Stimulated activated CD8-positive, alpha-beta memory T cell treated with anti-CD3 and anti-CD28 coated beads, Interleukin-4, amount 100 ng/mL, for 4 hours (primary cell): ENCODE measurements at places on chromosomes 4 and X.
A peak's percentile ranks its signal among the peaks of the same experiment; 100 is the strongest.

- DNase-seq, result no peak
Measured at GRCh38 chr4:113382704-113383103, 333.3 kb downstream of the ANK2 start.

- no peak for DNase-seq
Measured at GRCh38 chrX:49183701-49184281, 2.4 kb downstream of the PRICKLE3 start.

DNA sequence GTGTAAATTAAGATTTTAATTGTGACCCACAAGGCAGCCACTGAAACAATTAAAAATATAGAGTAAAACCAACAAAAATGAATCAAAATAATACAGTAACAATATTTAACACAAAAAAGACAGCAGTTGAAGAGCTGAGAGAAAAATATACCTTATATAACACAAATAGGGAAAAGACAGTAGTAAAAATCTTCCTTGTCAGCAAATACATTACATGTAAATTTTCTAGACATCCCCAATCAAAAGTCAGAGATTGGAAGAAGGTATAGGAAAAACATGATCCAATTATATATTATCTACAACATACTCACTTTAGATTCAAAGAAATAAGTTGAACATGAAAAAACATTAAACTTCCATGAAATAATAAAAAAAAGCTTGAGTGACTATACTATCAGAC, 330.8 kb downstream of the UBE2NL start:
- no peak for DNase-seq

GRCh38 chr4:120720354-120720934, 202.1 kb downstream of the PRDM5 start:
- DNase-seq, result no peak

- DNase-seq, result no peak
Measured at GRCh38 chr4:19026281-19026680, 1004.7 kb upstream of the LCORL start.

DNA sequence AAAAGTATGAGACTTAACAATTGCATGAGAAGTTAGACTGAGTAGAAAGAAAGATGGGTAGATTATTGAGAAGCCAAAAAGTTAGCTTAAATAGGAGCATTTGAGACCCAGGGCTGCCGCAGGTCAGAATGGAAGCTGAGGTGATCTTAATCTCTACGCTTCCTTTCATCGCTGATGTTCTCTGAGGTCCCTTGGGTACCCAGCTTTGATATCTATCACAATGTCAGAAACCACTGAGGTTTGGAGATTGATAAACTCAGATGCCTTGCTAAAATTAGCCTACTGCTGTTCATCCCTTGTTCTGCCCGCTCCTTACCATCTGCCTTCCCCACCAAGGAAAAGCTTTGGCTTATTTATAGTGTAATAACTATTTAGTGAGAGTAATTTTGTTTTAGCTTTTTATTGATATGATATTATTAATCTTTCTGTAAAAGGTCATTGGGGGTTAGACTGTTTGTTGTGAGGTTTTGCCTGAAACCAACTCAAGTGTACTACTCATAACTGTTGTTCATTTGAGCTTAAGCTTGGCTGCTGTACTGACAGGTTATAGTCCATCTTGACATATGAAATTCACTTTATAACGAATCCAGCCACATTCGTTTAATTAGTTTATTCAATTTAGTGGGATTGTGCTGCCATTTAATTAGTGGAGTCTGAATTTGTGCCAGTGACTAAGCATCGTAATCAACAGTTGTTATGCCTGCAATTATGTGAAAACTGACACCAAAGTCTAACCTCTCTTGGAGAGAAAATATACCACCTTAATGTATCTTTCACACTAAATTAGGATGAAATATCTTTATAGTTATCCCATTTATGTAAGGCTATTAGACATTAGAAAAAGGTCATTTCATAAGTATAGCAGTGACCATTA, 15.1 kb downstream of the MCUB start:
- DNase-seq, result no peak

GRCh38 chr4:80139671-80140070, 57.6 kb upstream of the PRDM8 start:
- DNase-seq, result no peak

DNA sequence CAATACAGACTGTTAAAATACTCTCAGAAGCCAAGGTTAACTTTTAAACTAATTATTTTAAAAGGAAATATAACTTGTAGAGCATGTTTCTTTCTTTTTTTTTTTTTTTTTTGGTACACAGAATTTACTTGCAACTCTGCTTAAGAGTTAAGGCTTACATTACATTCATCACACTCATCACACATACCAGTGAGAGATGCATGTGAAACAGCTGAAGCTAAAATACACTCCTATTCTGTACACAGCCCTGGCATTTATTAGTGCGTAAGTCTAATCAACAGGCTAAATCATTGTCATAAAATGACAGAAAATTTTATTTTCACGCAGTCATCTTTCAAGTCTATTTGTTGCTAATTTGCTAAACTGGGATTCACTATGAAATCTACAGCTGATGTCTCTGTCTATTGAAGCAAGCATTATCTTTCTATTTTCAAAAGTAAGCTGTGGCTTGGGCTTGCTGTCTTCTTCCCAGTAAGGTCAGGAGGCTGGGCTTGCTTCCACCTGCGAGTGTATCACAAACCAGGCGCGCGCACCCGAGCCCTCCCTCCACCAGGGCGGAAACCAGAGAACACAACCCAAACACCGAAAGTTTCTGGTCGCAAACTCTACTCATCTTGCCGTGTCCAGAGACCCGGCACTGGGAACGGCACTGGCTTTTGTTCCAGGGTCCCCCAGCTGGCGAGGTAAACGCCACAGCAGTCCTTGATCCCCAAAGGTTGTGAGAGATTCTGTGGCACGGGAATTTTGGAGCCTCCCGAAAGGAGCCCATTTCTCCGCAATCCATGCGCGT, 3.9 kb downstream of the MAML3 start:
- peak; percentile 52 for DNase-seq

- DNase-seq, result no peak
Measured at GRCh38 chr4:26302031-26302899, 18.5 kb upstream of the RBPJ start.

DNA sequence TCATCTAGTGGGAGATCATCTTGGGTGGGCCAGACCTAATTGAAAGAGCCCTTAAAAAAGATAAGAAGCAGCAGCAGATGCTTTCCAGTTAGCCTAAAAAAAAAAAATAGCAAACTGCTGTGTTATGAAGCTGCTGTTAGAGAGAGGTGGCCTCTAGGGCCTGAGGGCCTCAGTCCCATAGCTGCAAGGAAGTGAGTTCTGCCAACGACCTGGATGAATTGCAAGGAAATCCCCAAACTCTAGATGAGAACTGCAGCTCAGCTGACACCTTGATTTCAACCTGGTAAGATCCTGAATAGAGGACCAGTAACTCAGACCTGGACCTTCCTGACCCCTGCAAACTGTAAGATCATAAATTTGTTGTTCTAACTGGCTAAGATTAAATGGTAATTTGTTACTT, 275.2 kb downstream of the TENM3 start:
- no peak for DNase-seq

- no peak for DNase-seq
Measured at GRCh38 chr4:46550471-46550870, 160.5 kb upstream of the GABRA2 start.

DNA sequence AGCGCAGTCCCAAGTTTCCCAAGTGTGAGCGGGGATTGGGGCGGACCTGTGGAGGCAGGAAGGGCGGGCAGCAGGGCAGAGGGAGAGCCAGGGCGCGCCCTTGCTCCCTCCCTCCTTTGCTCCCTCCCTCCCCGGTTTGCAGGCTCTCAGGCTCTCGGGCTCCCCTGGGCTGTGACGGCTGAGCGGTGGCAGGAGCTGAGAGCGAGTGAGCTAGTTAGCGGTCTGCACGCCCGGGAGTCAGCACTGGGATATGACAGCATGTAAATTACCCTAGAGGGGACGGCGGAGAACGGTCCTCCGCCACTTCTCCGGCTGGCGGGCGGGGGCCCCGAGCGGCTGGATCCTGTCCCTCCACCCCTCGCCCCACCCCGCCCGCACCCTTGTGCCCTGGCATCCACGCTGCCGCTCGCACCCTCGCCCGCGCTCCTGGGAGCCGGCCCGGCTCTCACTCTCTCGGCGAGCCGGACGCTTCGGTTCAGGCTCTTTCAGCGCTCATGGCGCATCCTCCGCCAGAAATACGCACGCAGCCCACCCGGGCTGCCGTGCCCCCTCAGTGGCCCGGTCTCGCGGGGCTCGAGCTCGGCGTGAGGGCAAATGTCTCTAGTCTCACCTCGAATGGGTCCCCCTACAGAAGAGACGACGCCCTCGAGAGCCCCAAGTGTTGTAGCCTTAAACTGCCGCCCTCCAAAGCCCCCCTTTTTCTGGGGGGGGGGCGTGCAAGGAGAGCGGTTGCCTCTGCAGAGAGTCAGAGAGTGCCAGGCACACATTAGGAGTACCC, at the start of gene TSC22D3:
TSS of gene TSC22D3 (minus strand) at position 54 of the 778 bp plus-strand sequence. CDS start 368 bp downstream, outside the sequence.
- DNase-seq, result no peak

DNA sequence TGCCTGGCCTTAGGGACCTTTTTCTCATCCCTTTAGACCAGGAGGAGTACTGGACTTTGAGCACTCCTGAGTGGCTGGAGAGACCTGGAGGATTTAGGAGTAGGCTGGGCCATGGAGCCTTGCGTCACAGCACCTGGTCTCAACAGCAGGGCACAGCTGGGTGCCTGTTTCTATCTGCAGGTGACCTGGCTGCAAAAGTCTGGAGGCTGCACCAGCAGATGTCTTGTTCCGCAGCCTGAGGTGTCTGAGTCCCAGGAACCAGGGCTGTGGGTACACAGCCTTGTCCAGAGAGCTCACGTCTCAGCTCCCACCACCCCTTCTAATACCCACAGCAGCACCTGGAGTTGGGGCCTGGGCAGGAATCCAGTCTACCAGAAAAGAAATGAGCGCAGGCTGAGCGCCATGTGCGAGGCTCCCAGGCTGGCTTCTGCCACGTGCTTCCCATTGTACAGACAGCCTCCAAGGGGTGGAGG, 5.0 kb upstream of the NSD2 start:
- no peak for DNase-seq

DNA sequence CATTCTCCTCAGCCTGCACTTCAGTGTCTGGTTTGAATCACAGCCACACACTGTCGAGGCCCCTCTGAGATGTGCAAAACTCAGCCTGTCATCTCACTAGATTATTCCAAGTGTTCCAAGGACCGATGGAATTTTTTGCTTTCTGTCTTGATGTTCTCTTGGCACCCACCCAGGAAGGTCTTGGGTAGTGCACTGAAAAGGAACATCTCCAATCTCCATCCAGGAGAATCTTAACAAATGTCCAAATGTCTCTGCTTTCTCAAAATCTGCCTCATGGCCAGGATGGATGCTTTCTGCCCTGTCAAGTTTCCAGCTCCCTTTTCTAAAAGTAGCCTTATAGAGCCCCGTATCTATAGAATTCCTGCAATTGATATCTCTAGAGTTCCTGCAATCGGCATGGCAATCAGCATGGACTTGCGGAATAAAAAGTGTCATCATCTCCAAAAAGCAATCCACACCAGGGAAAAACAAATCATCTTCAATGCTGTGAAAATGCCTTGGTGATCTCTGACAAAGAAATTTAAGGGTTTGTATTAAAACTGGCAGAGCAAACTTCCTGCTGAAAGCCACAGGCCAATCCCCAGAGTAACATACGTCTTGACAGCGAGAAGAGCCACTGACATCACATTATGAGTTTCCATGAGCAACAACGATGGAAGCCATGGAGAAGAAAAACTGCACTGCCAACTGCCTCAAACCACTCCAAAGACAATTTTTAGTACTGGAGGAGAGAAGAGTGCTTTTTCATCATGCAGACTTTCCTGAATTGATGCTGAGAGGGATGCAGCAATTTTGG, 215.3 kb upstream of the FAM9B start:
- no peak for DNase-seq

- DNase-seq, result peak; percentile 78
Measured at GRCh38 chr4:38675146-38676121, 11.4 kb downstream of the KLF3 start.

- DNase-seq, result no peak
Measured at GRCh38 chr4:7134737-7135388, 57.5 kb upstream of the SORCS2 start.

DNA sequence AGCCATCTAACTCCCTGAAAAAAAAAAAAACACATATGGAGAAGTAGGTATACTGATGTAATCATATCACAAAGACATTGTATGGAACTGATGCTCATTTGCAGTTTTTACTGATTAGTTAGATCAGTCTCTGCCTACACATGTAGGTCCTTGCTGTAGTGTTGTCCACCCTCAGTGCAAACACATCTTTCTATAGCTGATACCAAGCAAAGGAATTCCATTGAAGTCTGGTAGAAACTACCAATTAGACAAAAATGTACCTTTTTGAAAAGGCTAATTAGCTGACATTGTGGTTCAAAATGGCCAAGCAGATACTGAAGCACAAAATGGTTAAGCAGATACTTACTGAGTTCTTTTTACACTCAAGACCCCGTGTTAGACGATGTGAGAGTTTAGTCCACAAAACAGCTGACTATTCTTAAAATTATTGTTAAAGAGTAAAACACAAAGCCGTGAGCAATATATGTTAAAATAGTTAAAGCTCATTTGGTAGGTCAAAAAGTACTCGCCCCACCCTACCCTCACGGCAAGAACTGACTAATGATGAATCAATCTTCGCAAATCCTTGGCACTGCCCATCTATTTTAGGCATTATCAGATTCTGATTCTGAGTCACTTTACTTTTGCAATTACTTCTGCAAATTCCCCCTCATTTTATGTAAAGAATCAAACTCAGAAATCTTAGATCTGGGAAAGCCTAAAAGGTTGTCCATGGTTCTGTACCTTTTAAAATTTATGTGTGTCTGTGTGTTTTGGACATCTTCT, 40.4 kb downstream of the COL4A6 start:
- DNase-seq, result no peak

- DNase-seq, result no peak
Measured at GRCh38 chr4:77827343-77827742, 8.2 kb upstream of the CNOT6L start.

- DNase-seq, result no peak
Measured at GRCh38 chr4:4677556-4678522, 136.0 kb upstream of the STX18 start.

DNA sequence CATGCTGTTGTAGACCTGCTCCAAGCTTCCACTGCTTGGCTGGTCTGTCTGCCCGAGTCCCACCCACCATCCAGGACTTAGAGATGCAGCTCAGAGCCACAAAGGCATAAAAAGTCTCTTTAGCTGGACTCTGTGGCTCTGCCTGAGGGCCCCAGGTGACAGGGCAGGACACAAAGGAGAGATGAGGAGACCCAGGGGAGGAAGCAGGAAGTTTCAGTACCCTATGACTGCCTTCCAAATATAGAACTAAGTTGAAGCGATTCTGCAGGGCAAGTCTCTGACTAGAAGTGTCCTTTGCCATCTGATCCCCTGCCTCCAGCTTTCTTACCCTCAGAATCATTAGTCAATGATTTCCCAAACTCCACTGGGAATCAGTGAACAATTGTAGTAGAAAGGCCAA, 11.2 kb upstream of the CXCR3 start:
- DNase-seq, result no peak
